ENCODE measurements at places on chromosomes 4 and X. TPM values are rescaled to one million over a fixed set of nuclear protein-coding genes. Genes with fewer than 3 reads are reported as not detected.
A peak's percentile ranks its signal among the peaks of the same experiment; 100 is the strongest.

- no peaks in the 10 kb centered on the region for H3K36me3 ChIP-seq
- H3K4me3 ChIP-seq = no peak overlapping the region
- H3K27me3 ChIP-seq = no peaks in the 10 kb centered on the region
- DNase-seq = no peak
Observed at GRCh38 chrX:123274796-123275195, 90.7 kb downstream of the GRIA3 start.

GRCh38 chr4:126888968-126889367 is 743.8 kb upstream of the INTU start:
- H3K27me3 ChIP-seq = no peaks in the 10 kb centered on the region
- no peak overlapping the region for H3K4me3 ChIP-seq
- no peaks in the 10 kb centered on the region for H3K36me3 ChIP-seq
- no peaks in the 10 kb centered on the region for H3K4me1 ChIP-seq
- no peak for DNase-seq

GRCh38 chr4:45471335-45471734 is 652.5 kb downstream of the GABRG1 start:
- no peaks in the 10 kb centered on the region for H3K27me3 ChIP-seq
- no peak for DNase-seq
- H3K27ac ChIP-seq = no peak overlapping the region
- no peak overlapping the region for H3K4me3 ChIP-seq
- no peaks in the 10 kb centered on the region for H3K4me1 ChIP-seq

DNA sequence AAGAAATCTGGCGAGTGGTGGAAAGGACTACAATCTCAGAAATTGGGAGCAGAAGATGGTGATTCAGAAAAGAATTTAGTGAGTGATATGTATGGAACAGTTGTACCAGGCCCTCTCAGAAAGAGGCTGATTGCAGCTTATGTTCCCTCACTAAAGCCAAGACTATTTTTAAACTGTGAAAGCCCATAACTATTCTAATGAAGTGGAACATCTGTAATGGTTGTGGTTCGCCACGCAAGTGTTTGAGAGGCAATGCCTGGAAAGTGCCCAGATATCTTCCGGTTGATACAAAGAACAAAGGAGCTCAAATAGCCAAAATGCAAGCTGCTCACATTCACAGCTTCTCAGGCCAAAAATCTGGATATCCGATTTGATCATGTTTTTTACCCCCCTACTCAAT is 1250.7 kb downstream of the RAPGEF2 start:
- H3K4me1 ChIP-seq = no peaks in the 10 kb centered on the region

DNA sequence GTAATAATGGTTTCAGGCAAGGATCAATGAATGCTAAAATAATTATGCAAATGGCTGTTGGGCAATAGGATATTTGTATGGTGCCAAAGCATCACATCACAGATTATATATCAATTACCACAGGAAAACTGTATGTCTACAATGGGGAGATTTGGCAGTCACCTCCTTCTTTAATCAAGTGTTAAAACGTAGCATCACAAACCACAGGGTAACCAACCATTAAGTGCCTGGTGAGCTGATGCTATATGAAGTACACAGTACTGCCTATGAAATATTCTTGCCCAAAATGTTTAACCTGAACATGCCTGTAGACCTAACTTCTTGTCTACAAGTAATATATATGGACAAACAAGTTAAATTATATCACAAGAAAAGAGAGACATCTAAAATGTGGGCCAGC is 25.3 kb downstream of the MECP2 start:
- DNase-seq = no peak
- H3K27ac ChIP-seq = no peak overlapping the region
- H3K4me3 ChIP-seq = no peak overlapping the region
- peaks cover 3% of the 10 kb centered on the region for H3K27me3 ChIP-seq
- H3K4me1 ChIP-seq = peaks cover 2% of the 10 kb centered on the region

GRCh38 chr4:164252286-164252685 is 501.6 kb upstream of the SMIM31 start:
- H3K27me3 ChIP-seq = no peaks in the 10 kb centered on the region
- H3K4me3 ChIP-seq = peak overlapping the region; percentile 2
- H3K4me1 ChIP-seq = peaks cover 10% of the 10 kb centered on the region
- peak overlapping the region; percentile 92 for H3K27ac ChIP-seq
- H3K36me3 ChIP-seq = no peaks in the 10 kb centered on the region

DNA sequence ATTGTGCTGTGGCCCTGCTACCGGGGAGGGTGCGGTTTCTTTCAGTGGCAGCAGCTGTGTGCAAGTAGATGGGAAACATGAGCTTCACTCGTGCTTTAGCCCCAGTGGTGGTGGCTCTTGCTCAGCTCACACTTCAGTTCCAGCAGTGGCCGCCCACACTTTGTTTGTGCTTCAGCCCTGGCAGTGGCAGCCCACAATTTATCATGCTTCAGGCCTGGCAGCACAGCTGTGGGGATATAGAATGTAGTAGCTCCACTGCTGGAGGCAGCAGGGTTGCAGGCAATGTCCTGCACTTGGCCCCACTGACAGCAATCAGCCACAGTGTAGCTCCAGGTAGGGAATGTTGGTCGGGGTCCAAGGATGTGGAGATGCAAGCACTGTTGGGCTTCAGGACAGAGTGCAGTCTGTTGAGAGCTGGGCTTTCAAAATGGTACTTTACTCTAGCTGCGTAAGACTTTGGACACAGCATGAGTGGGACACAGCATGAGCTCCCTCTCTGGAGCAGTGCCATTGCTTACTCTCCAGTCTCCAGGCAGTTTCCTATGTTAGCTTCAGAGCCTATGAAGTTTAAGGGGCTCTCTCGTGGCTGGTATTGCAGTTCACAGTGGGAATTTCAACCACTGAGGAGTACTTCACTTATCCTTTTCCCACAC is 413.1 kb downstream of the PDGFC start:
- H3K27ac ChIP-seq = no peak overlapping the region
- H3K27me3 ChIP-seq = no peaks in the 10 kb centered on the region
- no peaks in the 10 kb centered on the region for H3K36me3 ChIP-seq
- no peak overlapping the region for H3K4me3 ChIP-seq

- peaks cover 2% of the 10 kb centered on the region for H3K27me3 ChIP-seq
- no peak overlapping the region for H3K27ac ChIP-seq
- no peak overlapping the region for H3K4me3 ChIP-seq
- DNase-seq = no peak
Observed at GRCh38 chr4:171721937-171722336, 91.3 kb upstream of the GALNTL6 start.

DNA sequence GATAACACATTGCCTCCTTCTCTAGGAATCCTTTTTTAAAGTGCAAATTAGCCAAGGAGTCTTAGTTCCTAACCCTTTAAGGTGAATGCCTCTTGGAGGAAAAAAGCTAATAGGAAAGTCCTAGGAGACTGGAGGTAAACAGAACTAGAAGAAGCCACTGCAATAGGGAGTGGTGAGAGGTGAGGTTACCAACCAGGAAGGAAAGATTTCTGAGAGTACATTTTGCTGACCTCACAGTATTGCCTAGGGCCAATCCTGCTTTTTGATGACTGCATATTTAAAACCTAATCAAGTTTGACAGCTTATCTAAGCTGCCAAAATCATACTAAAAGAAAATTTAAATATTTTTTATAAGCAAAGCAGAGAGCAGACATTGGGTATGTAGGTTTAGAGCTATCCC is 7.3 kb upstream of the CUL4B start:
- H3K4me3 ChIP-seq = no peak overlapping the region
- no peak overlapping the region for H3K27ac ChIP-seq
- H3K4me1 ChIP-seq = no peaks in the 10 kb centered on the region
- peaks cover 5% of the 10 kb centered on the region for H3K27me3 ChIP-seq
- no peak for DNase-seq
- H3K36me3 ChIP-seq = no peaks in the 10 kb centered on the region

DNA sequence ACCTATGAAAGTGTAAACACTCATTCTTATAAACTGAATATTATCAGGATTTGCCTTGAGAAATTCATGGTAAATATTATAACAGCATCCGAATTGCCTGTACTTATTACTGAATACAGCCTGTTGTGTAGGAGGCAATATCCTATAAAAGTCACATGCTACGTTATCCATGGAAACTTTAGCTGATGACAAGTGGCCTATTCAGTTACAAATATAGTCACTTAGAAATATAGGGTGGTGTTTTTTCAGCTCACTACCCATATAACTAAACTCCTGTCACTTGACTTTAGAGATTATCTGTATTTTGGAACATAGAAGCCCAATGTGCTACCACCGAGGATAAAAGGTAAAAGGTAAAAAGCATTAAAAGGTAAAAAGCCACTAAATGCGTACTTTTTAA is 493.4 kb downstream of the INPP4B start:
- no peak overlapping the region for H3K4me3 ChIP-seq
- no peak overlapping the region for H3K27ac ChIP-seq
- no peaks in the 10 kb centered on the region for H3K36me3 ChIP-seq
- H3K27me3 ChIP-seq = no peaks in the 10 kb centered on the region

DNA sequence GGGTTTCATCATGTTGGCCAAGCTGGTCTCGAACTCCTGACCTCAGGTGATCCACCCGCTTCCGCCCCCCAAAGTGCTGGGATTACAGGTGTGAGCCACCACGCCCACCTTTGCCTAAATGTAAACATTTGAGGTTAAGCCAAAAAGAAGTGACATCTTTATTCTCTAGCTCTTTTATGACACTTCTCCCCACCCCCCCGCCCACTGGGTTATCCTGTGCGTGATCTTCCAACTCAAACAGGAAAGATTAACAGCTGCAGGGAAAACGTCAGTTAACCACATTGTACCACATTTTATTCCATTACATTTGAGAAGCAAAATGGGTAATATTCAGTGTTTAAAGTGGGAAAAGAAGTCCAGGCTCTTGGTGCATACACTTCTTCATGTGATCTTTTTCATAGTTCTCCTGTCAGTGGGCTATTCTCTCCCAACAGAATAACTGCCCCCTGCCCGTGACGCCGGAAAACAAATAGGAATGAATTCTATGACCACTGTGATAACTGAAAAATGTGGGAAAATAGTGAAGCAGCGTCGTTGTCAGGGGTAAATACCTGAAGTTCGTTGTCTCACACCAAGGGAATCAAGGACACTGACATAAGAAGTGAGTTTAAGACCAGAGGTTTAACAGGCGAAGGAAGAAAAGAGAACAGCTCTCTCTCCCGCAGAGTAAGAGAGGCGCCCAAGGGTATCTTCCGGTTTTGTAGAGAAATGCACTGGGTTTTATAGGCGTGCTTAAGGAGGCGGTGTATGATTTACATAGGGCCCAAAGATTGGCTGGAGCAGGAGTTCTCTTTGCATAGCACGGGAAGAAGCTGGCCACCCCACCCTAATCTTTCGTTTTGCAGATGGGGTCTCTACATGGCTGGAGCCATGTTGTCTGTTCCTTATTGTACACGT is 9.7 kb upstream of the SRD5A3 start:
- H3K27me3 ChIP-seq = no peaks in the 10 kb centered on the region
- no peaks in the 10 kb centered on the region for H3K4me1 ChIP-seq
- DNase-seq = no peak
- peaks cover 4% of the 10 kb centered on the region for H3K36me3 ChIP-seq
- H3K4me3 ChIP-seq = no peak overlapping the region
- H3K27ac ChIP-seq = no peak overlapping the region

DNA sequence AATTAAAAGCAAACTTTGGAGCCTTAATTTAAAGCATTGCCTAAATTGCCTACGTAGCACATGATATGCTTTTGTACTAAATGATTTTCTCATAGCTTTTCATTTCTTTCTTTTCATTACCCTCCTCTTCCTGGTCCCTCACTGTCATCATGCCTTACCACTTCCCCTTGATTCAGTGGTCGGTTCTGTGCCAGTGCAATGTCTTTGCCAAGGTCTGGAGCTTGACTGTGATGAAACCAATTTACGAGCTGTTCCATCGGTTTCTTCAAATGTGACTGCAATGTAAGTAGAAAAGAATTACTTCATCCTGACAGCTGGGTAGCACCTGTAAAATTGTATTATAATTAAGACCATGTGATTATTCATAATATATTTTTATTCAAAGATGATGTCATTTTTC is 72.5 kb downstream of the C4orf46 start:
- no peaks in the 10 kb centered on the region for H3K4me1 ChIP-seq
- no peak overlapping the region for H3K27ac ChIP-seq

- DNase-seq = no peak
- peaks cover 5% of the 10 kb centered on the region for H3K4me1 ChIP-seq
- no peak overlapping the region for H3K27ac ChIP-seq
- H3K36me3 ChIP-seq = peaks cover 3% of the 10 kb centered on the region
- H3K27me3 ChIP-seq = peaks cover 2% of the 10 kb centered on the region
Observed at GRCh38 chrX:17944833-17945497, 83.9 kb upstream of the RAI2 start.

DNA sequence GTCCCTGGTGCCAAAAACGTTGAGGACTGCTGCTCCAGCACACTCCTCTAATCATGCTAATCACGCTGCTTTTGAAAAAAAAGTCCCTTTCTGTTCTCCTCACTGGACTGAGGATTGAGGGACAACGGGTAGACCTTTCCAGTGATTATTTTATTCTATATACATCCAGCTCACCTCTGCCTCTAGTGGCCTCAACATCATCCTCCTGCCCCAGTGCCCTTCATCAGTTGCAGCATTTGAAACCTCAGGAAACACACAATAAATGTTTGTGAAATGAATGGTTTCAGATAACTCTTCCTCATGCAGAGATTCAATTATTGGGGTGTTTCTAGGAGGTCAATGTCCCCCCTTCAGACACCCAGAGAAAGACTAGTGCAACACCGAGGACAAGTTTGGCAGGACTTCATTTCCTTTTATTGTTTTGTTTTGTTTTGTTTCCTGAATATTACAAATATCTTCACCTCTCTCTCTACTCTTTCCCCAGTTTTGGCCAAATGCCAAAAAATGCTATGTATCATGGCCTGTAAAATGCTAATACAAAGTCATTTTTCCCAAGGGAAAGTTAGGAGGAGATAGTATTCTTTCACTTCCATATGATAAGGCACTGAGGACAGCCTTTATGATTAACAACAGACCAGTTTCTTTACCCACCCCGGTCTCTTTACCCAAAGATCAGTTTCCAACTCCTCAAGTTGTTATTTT is 460.1 kb upstream of the SLIT2 start:
- H3K27me3 ChIP-seq = no peaks in the 10 kb centered on the region
- no peak overlapping the region for H3K27ac ChIP-seq
- no peak for DNase-seq
- no peaks in the 10 kb centered on the region for H3K36me3 ChIP-seq

DNA sequence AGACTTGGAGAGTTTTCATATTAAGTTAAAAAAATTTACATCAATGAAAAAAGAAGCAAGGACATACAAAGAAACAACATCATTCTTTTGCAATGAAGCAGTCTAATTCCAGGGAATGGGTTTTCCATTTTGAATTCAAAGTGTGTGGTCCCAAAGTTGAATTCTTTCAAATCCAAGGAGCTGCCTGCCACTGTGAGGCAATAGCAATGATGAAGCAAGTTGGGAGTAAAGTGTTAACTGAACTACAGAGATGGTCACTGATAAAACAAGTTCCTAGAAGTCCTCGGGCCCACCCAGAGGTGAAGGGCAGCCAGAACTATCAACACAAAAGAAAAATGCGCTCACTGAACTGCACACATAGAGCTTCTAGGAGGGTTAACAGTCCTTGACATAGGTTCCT is 115.9 kb downstream of the RAB28 start:
- H3K4me3 ChIP-seq = no peak overlapping the region
- no peak for DNase-seq
- H3K27me3 ChIP-seq = no peaks in the 10 kb centered on the region
- H3K36me3 ChIP-seq = no peaks in the 10 kb centered on the region

GRCh38 chr4:180792541-180792940 is 1450.7 kb upstream of the TENM3 start:
- H3K27ac ChIP-seq = no peak overlapping the region
- no peak for DNase-seq
- H3K4me3 ChIP-seq = no peak overlapping the region
- no peaks in the 10 kb centered on the region for H3K27me3 ChIP-seq

XG gene
- total RNA-seq = not detected

CFAP97 gene
- 28.4 TPM for total RNA-seq

USP9X gene
- 120 TPM for total RNA-seq

ZFP42 gene
- 17.4 TPM for total RNA-seq

BDH2 gene
- 19.6 TPM for total RNA-seq

TDO2 gene
- total RNA-seq = 0.32 TPM

ADAM29 gene
- total RNA-seq = not detected

ARHGAP36 gene
- total RNA-seq = 0.27 TPM

UCP1 gene
- not detected for total RNA-seq

PABPC4L gene
- 0.47 TPM for total RNA-seq
